ENCODE measurements at places on chromosomes 2 and 18.

DNA sequence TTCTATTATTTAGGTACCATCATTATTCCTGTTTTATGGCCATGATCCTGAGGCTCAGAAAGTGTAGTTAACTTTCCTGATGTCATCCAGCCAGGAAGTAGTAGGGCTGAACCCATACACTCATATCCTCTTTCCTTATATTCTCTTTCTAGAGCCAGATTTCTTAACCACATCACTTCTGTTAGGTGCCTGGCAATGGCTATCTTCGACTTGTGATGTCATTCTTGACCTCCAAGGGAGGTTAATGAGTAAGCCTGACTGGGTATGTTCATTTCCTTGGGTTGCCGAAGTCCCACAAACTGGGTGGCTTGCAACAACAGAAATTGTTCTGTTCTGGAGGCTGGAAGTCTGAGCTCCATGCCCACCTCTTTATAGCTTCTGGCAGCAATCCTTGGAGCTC lies 43.4 kb downstream of the ITGB6 start:
- no peak for DNase-seq

GRCh38 chr2:128379021-128380015 lies 60.6 kb upstream of the HS6ST1 start:
- DNase-seq = peak; percentile 33

DNA sequence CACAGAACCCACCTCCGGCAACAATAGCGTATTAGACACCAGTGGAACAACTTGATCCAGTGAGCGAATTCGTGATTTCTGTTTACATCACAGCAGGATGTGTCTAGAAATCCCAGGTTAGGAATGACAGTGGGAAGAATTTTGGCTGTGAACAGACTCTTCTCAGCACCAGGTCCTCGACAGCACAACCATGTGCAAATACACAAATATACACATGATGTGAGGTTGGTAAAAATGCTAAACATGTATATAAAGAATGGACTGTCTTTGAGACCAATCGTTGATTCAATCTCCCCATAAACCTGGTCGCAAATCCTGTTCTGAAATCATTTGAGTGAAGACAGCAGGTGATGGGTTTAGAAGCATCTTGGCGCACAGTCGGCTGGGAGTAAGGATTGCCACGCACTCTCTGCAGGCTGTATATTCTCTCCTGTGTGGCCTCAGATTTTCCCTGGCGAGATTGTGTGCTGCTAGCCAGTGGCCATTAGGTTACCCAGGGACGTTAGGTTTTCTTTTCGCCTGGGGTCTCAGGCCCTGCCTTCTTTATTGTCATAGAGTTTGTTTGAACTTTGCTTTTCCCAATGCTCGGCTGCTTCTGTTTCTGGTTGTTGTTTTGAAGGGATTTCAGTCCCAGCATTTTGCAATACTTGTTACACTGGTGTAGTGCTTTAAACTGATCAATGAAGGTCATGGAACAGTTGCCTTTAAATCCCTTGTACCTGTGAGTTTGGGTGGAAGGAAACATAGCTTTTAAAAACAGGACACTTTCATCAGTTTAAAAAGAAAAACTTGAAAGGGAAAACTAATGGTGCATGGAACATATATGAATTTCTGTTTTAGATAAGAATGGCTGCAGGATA lies 147.3 kb downstream of the ALPK2 start:
- DNase-seq = no peak

DNA sequence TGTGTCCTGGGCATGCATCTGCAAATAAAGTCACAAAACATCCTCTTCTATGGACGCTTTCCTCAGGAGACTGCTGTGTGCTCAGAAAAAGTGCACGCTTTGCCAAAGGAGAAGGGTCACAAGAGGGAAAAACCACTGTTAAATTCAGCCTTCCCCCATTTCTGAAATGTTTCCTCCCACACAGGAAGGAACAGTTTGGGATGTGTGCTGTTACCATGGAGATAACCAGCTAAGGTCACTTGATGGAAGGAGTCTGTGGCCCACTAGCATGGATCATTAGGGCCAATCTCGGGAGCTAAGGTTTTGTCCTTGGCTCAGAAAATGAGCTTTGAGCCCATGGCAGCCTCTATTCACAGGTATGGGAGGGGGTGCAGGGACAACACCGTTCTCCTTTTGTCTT lies 5.6 kb downstream of the KCNE4 start:
- DNase-seq = peak; percentile 17

DNA sequence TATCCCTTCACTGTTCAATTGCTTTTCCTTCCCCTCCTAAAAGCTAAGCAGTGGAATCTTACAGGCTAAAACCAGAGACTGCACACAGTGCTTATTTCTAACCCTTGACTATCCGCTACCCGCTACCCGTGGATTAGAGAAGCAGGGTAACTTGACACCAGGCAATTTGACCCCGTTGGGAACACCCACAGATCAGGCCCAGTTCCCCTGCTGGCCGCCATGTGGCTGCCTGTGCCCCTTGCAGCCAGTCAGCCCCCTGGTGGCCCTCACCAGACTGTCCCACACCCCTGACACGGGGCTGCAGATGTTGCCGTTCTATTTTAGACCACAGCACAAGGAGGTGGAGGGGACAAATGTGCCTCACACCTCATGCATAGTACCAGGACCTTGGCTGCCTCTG lies 74.8 kb downstream of the TXNL1 start:
- no peak for DNase-seq
